ENCODE measurements at places on chromosomes 4 and X. TPM values are rescaled to one million over a fixed set of nuclear protein-coding genes. Genes with fewer than 3 reads are reported as not detected.

The DCAF4L1 gene
- under 0.01 TPM for total RNA-seq

The APELA gene
- not detected for total RNA-seq

- no peak overlapping the region for H3K27ac ChIP-seq
- peaks cover 32% of the 10 kb centered on the region for H3K27me3 ChIP-seq
- H3K4me1 ChIP-seq = no peaks in the 10 kb centered on the region
- no peak overlapping the region for H3K4me3 ChIP-seq
- no peaks in the 10 kb centered on the region for H3K36me3 ChIP-seq
- DNase-seq = no peak
Measured at GRCh38 chrX:44239036-44239435, 104.4 kb downstream of the EFHC2 start.

- no peaks in the 10 kb centered on the region for H3K27me3 ChIP-seq
- H3K4me3 ChIP-seq = no peak overlapping the region
- peak overlapping the region; percentile 68 for H3K27ac ChIP-seq
- DNase-seq = no peak
Measured at GRCh38 chr4:143585548-143585947, 72.0 kb downstream of the SMARCA5 start.
